Femur (tissue), 1 donor: ENCODE measurements at places on chromosomes 12 and 14.

DNA sequence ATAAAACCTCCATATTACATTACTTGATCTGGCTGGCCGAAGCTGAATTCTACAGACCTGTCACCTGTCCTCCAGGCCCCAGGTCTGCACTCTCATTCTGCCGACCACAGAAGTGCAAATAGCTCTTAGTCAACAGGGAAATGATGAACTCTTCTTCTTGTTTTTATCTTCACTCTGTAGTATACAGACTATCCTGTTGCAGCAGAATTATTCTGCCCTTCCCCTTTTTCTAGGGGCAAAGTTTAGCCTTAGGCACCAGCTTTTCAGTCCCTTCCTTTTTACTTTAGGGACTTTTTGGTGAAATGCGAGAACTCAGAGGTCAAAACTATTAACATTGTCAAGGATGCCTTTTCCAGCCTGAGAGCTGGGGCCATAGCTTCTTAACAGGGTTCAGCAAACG is 229.6 kb upstream of the EGLN3 start:
- no peak for DNase-seq

DNA sequence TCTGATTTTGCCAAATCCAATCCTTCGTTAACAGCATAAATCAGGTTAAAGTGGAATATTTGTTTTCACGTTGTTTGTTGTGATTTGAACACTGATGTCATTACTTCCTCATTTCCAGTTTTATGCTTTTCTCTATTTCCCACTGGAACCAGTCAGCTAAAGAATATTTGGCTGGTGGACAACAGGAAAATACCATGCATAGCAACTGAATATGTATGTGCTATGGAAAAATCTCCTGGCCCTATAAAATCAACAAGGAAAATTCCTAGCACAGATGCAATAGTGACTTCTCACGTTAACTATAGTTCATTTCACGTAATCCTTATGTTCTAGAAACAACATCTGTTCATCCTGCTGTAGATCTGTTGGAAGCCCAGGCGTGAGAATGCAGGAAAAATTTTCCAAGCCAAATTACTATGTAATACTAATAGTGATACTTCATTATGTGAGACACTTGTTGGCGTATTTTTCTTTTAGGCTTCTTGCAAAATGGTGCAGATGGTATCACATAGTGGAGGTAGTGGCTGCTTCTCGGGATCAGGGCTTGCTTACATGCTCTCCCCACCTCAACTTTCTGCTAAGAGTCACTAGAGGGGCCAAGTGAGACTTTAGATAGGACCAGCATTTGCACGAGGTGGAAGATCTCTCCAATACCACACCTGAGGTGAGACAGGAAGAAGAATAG is 86.3 kb upstream of the USP44 start:
- DNase-seq = peak; percentile 35

DNA sequence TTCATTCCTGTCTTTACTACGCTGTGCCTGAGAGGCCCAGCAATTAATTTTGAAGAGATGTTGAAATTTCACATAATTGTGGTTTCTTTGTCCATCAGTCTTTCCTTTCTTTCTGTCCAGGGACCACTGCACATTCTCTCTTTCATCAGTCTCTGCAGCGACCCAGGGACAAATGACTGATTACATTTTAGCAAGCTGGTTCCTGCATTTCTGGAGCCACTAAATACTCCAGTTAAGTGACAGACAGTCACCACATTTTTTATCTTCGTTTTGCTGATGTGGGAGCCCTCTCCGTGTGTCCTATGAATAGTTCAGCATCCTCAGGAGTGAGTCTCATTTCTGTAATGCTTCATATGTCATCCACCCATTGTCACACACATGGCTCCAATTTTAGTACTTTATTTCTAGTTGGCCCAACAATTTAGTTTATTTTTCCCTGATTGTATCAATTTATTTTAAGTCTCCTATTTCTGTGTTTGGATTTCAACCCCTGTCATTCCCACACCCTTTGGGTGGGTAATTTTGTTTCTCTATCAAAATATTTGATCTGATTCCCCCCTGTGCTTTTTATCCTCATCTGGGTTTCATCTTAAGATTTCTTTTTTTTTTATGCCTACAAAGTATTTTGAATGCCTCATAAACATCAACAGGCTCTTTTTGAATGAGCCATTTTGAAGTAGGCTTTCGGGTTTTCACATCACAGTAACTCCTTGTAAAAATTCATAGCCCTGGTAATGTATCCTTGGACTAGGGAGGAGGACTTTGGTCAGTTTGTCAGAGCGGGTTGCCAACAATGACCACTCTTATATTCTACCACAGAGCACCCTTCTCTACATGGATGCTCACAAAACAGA is 1196.5 kb downstream of the GALC start:
- DNase-seq = no peak

DNA sequence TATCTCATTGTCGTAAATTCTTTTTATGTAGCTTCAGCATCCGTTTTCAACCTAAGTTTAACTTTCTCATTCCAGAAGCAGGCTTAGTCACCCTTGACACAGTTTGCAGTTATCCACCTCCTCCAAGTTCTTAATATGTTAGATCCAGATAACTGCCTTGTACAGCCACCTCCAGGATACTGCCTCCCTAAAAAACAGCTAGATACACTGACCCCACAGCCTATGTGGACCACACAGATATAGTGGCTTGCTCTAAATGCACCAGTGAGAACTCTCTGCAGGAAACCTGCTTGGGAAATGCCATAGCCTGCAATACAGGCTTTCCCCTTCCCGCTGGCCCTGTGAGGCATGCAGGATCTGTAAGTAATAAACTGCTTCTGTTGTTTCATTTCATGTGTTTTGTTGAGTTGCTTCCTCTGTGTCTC is 11.1 kb upstream of the RTL1 start:
- no peak for DNase-seq

- DNase-seq = no peak
Observed at GRCh38 chr14:68961781-68962584, 17.1 kb downstream of the ACTN1 start.

DNA sequence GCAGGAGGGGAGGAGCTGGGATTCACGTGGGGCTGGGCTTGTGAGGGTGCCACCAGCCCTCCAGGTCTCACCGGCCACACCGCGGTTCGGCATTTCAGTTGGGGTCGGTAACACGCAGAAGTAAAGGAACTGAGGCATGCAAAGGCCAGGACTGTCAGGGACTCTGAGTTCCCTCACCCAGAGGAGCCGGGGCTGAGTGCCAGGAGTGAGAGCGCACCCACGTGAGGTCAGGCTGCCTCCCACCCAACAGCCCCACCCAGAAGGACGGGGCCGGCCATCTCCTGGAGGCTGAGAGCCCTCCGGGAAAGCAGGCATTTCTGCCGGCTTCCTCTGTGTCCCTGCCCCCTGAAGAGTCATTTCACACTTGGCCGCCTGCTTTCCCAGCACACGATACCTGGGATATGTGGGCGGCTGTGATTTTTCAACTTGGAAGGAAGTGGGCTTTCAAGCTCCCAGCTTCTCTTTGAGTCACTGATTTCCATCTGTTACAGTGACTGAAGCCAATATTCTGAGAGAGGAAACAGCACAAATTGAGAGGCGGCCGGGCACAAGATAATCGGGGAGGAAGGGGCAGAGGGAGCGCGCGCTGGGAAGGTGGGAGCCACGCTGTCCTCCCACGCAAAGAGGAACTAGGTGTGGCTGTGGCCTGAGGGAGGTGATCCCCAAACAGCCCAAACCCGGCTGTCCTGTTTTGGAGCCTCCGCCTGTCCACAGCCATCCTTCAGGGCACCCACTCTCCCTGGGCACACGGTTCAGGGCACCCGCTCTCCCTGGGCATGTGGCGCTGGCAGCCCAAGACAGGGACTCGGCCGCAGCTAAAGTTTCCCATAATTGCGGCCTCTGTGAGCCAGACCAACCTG is 19.0 kb downstream of the GALNT9 start:
- no peak for DNase-seq

- DNase-seq = no peak
Observed at GRCh38 chr12:59041241-59042121, 121.2 kb upstream of the LRIG3 start.

DNA sequence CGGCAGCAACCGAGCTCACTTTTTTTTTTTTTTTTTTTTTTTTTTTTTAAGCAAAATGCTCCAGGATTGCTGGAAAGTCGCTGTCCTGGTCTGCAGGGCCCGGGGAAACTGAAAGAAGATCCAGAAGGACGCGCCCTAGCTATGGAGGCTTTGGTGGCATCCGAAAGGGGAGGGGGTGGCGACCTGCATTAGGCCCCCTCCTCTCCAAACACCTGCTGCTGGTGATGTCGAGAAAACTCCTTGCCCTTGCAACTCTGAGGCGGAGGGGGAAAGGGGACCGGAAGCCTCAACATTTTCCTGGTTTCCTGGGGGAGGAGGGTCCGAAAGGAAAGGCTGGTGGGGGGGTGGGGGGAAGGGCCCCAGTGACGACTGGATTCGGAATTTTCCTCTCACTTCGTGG is 421.1 kb downstream of the VRK1 start:
- no peak for DNase-seq

GRCh38 chr14:94227029-94227428 is 52.9 kb downstream of the PPP4R4 start:
- DNase-seq = no peak

DNA sequence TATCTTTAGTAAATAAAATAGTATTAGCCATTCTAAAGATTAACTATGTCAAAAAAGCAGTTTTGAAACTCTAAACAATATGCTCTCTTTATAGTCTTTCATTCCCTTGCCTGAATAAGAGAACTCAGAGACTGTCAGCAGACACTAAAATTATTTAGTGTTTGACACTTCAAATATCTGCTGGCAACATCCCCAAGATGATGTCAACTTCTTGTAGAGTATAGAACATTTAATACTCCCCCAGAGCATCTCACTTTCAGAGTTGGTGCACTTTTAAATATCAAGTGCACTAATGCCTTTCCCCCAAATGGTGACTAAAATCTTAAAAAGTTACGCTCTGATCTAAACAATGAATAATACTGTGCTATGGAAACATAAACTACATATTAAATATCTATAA is 374.9 kb downstream of the SLC6A15 start:
- DNase-seq = no peak

GRCh38 chr12:32312049-32312670 is 87.2 kb upstream of the FGD4 start:
- DNase-seq = no peak
